ENCODE measurements at places on chromosomes 6 and 20.

DNA sequence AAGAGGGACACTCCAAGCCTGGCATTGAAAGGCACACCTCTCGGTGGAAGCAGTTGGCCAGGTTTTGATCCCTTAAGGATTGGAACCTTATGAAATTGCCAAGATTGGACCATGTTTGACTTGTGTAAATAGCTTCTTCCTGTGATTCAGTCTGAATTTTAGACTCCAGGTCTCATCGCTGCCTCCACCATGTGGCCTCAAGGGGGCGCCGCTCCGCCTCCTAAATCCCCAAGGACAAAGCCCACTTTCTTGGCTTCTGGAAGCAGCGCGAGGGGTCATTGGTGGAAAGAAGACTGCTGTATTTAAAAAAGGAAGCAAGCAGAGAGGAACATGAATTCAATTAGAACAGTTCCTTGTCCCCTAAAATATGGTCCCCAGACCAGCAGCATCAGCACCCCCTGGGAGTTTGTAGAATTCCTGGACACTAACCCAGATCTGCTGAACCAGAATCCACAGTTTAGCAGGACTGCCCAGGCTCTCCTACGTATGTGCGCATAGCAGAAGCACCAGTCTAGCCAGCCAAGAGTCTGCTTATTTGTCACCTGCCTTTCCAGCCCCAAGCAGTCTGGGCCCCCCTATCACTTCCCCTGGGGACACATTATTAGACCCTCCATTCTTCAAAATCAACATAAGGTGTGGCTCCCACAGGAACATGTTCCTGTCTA is 108.5 kb downstream of the LY86 start:
- DNase-seq, result no peak

GRCh38 chr6:40914005-40914404 is 125.0 kb downstream of the UNC5CL start:
- no peak for DNase-seq

DNA sequence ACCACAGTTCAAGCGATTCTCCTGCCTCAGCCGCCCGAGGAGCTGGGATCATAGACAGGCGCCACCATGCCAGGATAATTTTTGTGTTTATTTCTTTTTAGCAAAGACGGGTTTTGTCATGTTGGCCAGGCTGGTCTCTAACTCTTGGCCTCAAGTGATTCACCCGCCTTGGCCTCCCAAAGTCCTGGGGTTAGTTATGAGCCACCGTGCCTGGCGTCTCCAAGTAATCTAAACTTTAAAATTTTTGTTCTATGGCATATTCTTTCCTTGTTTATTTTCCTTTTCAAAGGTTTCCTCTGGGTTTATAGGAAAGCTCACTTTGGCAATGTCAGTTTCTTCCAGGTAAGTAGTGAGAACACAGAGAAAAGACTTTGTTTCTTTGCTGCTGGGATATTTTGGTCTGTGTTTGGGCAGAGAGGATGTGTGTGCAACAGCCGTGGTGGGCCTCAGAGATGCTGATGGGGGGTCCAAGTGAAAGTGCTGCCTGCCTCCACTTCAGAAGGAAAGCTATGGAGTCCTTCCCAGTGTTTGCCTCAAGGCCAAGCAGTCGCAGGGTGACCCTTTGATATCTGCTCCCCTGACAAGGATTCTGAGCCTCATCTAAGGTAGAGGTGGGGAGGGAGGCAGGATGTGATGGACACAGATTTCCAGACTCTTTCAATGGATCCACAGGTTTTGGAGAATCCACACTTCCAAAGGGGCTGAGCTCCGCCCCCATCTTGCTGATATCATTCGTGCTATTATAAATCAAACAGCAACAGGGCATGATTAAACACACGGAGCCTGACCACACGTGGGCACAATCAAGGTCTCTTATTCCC is 2.3 kb downstream of the LRP11 start:
- no peak for DNase-seq

GRCh38 chr6:23200946-23201345 is 631.6 kb downstream of the HDGFL1 start:
- DNase-seq, result no peak

- no peak for DNase-seq
Observed at GRCh38 chr6:40588480-40588879, 1.3 kb upstream of the LRFN2 start.

DNA sequence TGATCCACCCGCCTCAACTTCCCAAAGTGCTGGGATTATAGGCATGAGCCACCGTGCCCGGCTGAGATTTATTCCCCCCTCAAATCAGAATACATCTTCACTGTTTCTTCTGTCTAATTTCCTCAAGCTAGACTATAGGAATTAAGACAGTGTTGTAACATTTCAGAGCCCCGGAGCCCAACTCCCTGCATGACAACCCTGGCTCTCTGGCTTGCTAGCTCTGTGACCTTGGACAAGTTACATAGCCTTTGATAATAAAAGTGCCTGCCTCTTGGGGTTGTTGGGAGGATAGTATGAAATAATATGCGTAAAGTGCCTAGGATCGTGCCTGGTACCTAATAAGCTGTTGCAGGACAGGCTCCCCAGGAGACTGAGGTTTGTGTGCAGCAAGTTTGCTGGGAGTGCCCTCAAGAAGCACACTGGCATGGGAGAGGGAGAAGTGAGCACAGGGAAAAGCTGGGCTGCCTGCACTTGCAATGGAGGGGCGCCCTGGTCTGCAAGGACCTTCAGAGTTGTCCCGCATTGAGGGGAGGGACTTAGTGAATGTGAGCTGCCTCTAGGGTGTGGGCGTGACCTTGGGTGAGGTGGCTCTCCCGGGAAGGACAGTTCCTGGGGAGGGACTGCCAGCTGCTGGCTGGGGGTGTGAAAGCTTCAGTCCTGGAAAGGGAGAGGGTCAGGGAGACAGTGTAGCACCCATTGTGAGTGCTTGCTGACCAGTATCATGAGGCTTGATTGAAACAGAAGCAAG is 43.4 kb downstream of the TAF8 start:
- no peak for DNase-seq

DNA sequence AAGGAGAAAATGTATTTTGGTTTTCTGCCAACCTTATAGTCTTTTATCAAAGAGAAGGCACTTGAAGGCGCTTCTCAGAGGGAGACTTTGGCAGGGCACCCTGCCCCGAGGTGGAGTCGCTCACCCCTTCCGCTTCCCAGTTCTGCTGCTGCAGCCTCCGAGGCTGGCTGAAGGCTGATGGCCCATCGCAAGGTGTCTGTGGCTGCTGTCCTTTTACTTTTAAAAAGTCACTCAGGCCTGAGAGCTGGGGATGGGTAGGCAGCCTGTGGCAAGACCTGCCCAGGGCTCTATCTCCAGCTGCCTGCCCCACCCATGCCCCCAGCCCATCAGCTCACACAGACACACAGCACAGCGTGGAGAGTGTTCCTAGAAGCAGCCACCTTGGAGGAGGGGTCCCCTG is 206.6 kb upstream of the CST7 start:
- no peak for DNase-seq

DNA sequence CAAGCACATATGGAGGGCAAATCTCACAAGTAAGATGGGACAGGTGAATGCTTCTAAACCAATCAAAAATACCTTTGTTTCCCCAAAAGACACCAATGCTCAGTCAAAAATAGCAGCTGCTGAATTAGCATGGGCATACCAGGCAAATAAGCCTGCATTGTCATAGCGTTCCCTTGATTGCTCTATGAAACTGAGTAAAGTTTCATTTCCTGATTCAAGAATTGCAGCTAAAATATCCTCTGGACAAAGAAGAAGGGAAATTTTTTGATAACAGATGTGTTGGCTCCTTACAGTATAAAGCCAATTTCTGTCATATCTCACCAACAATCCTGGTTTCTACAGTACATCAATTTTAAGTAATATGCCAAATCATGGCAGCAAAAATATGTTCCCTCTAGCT is 3.3 kb upstream of the TMEM14A start:
- DNase-seq, result no peak

- DNase-seq, result no peak
Observed at GRCh38 chr6:33845031-33845745, 41.4 kb upstream of the MLN start.

- DNase-seq, result no peak
Observed at GRCh38 chr6:110415086-110415916, at the start of gene DDO. Gene DDO (minus strand): TSS chr6:110415575. CDS start chr6:110413462, 2,113 bp downstream.

DNA sequence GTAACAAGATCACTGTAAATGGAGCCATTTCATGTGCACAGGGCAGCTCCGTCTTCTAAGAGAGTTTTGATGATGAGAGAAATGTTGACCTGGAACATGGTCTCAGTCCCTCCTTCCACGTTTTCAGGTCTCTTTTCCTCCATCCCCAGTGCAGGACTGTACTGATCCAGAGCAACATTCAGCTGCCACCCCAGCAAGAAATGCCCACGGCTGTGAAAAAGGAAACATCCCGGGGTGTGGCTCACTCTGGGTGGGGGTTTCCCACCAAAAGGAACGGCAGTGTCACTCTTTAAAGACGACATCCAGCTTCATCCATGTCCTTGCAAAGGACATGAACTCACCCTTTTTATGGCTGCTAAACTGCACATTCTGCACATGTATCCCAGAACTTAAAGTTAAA is 92.6 kb downstream of the ERMARD start:
- DNase-seq, result no peak

DNA sequence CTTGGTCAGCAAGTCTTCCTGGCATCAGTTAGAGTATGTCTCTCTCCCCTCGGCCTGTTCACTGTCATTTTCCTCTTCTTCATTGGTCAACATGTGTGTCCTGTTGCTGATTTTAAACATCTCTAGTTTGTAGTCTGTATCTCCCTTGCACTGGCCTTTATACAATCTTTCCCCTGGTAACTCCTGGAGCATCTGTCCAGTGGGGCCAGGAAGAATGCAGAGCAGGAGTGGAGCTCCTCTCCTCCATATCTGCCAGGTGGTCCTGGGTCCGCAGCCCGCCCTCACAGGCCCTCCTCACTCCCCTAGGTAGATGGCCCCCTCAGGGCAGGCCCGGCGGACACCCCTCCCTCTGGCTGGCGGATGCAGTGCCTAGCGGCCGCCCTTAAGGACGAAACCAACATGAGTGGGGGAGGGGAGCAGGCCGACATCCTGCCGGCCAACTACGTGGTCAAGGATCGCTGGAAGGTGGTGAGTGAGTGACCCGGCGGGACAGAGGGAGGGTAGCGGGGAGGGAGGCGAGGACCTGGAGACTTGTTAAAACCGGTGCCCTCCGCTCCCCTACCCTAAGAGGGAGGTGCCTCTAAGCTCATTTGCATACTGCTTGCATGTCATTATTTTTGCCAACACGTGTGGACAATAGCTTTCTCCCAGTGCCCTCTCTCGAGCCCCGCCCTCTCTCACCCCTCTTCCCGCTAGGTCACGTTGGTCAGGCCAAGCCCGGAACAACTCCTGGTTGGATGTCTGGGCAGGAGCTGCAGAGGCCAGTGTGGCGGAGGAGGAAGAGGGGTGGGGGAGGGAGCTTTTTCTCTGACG is 3.2 kb downstream of the TTBK1 start:
- no peak for DNase-seq

DNA sequence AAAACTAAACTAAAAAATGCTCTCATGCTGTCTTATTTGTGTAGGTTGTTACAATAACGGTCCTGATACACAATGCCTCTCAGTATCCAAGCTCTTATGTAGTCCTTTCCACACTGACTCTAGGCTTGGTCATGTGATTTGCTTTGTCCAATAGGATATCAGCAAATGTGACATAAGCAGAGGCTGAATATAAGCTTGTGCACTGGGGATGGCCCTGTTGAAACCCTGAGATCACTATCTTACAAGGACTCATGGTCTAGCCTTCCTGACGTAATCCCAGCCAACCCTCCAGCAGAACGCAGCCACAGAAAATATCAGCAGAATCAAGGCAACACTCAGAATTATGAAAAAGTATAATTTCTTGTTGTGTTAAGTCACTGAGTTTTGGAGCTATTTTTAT is 145.1 kb upstream of the CCN2 start:
- no peak for DNase-seq

DNA sequence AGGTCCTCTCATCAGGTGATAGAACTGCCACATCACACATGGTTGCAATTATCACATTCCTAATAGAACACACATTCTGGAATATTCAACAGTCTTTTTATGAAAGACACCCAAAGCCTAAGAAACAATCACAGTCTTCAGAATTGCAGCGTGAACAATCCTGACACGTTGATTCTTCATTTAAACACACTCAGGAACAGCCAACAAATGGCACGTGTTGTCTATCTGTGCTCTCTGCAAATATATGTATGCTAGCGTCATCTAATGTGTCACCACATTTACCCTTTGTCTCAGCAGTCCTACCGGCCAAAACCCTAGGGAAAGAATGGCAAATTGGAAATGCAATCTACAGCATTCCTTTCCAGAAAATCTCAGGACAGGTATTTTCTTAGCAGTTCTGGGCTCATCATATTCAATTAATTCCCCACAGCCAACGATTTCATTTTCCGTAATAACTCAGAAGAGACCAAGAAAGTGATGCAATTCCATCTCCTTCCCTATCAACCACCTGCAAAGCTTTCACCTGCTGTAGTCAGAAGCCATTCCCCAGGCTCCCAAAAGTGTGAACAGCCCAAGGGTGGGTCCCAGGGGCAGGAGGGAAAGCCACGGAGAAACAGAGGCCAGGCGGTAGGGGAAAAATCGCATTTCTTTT is 280.3 kb upstream of the JARID2 start:
- no peak for DNase-seq

DNA sequence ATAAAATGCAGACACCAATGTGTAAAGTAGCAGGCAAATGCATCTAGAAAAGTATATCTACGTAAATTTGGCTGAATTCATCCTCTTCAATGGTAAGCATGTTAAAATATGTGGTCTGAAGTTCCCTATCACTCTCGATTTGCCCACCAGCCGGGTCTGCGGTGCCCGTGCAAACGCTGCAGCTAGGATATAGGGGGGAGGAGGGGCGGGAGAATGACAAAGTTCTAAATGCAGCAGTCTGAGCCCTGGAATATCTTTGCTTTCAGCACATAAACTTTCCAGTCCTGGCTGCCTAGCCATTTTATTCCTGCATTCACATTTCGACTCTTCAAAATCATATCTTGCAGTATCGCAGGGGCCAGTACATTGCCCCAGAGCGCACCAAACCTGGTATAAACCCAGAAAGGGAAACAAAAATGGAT is 708 bp downstream of the NRN1 start:
- DNase-seq, result no peak

GRCh38 chr20:62823688-62824475 is 7.0 kb downstream of the COL9A3 start:
- no peak for DNase-seq

- no peak for DNase-seq
Observed at GRCh38 chr6:86848986-86849385, 88.3 kb upstream of the HTR1E start.

- no peak for DNase-seq
Observed at GRCh38 chr6:167576828-167577503, 249.7 kb upstream of the AFDN start.

GRCh38 chr6:139335447-139336210 is 38.8 kb downstream of the CITED2 start:
- no peak for DNase-seq

GRCh38 chr20:48335308-48336050 is 492.3 kb downstream of the PREX1 start:
- DNase-seq, result no peak

DNA sequence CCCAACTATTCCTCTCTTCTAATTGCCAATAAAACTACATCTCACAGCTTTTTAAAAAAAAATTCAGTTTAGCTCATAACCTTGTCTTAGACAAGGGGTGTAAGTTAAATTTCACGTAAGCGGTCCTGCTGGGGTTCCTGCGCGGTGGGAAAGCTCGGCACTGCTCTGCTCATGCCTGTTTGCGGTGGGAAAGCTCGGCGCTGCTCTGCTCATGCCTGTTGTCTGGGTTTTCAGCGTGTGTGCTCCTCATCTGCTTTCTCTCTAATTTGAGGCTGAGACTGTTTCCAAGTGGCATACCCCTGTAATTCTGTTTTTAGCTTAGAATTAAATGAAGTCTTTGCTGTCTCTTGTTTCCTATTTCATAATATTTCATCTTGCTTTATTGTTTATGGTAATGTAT is 18.6 kb downstream of the ARID1B start:
- no peak for DNase-seq

GRCh38 chr6:106369739-106370138 is 9.2 kb downstream of the CRYBG1 start:
- DNase-seq, result no peak

All from non-pigmented ciliary epithelial cell (primary cell).